SK-N-DZ (cell line): ENCODE measurements at places on chromosomes 12 and 14.

GRCh38 chr14:57362361-57362760 is 28.0 kb upstream of the NAA30 start:
- DNase-seq, result no peak

GRCh38 chr14:50943943-50944646 is at the start of gene PYGL:
PYGL (minus strand) TSS chr14:50944483; CDS start chr14:50944403, 80 bp downstream.
- peak; percentile 28 for DNase-seq

DNA sequence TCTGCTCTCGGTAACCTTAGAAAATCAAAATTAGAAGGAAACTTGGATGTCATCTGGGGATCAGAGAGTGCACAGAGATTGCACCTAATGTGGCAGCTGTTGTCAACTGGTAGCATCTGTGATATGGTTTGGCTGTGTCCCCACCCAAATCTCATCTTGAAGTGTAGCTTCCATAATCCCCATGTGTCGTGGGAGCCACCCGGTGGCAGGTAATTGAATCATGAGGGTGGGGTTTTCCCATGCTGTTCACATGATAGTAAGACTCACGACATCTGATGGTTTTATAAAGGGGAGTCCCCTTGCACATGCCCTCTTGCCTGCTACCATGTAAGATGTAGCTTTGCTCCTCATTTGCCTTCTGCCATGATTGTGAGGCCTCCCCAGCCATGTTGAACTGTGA is 127.7 kb upstream of the SRRM4 start:
- no peak for DNase-seq

GRCh38 chr14:80202888-80203562 is 8.3 kb downstream of the DIO2 start:
- DNase-seq, result no peak

DNA sequence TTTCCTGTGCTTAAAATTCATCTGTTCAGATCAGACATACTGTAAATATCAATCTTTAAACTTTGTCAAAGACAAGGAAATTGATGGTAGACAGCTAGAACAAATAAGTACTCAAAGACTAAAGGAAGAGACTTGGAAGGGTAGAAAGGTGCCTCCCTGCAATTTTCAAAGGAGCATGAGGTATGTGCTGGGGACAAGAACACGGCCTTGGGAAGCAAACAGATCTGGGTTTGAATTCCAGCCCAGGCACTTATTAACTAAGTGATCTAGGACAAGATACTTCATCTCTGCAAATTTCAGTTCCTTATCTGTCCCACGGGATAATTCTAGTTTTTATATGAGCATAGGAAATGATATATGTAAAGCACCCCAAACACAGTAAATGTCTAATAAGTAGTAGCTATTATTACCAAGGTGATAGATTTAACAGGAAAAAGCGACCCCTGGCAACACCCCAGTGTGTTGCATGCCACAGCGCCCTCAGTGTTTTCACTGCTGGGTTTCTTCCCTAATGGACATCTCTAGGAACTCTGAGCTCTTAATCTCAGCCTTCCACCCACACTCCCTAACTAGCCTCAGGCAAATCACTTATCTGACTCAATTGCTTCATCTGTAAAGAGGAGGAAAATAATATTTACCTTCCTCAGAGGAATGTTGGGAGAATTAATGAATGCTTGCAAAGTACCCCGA is 44.7 kb upstream of the BMP4 start:
- no peak for DNase-seq

- no peak for DNase-seq
Observed at GRCh38 chr14:95006051-95006450, 151.3 kb downstream of the DICER1 start.

- no peak for DNase-seq
Observed at GRCh38 chr14:76772300-76773187, 11.3 kb downstream of the VASH1 start.

- DNase-seq, result no peak
Observed at GRCh38 chr12:73277971-73278370, 1005.8 kb downstream of the TRHDE start.

GRCh38 chr12:14540801-14541462 is 26.8 kb downstream of the PLBD1 start:
- no peak for DNase-seq

- DNase-seq, result no peak
Observed at GRCh38 chr12:52380271-52380694, 5.2 kb downstream of the KRT84 start.
